Cortex of kidney (tissue), 1 donor: ENCODE measurements at places on chromosomes 3 and 15.

DNA sequence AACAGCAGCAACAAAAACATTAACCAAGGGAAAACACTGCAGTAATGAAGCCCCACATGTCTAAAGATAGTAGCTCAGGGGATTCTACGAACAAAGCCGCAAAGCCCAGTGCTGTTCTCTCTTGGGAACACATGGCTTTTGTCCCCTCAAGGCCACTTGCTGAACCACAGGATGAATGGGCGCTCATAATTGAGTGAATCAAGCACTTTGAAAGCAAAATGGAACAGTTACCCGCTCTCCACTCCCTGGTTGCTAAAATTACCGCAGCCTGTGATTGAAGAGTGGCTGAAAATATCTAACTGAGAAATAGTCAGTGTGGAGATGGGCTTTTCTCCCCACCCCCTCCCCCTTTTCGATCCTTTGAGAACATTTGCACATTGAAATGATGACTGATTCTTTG is 39.6 kb downstream of the RASGRF1 start:
- no peak for DNase-seq

DNA sequence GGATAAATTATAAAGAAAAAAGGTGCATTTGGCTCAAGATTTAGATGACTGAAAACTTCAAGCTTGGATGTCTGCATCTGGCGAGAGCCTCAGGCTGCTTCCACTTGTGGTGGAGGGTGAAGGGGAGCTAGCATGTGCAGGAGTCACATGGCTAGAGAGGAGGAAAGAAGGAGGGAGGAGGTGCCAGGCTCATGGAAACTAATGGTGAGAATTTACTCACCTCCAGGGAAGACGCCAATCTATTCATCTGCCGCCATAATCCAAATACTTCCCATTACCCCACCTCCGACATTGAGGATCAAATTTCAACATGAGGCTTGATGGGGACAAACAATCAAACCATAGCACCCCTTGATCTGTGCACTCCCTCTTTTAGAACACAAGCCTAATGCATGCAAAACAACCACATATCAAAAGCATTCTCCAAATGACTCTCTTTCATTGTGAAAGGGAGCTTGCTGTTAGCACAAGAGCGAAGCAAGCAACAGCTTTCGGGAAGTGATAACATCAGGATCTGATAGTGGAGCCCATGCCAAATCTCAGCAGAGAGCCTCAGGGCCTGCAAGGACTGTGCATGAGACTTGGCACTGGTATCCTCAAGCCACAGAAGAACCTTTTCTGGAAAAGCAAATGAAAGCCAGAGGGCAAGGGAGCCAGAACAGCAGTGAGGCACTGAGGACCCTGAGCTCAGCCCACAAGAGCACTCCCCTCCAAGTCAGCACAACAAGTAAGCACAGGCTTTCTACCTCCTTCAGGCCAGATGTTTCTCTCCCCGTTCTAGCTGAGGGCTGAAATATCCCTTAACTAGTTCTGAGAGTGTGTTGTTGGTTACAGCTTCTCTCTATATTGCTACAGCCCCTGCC is 50.2 kb upstream of the THBS1 start:
- no peak for DNase-seq

GRCh38 chr3:111917300-111917699 is 58.2 kb downstream of the PHLDB2 start:
- DNase-seq = no peak

DNA sequence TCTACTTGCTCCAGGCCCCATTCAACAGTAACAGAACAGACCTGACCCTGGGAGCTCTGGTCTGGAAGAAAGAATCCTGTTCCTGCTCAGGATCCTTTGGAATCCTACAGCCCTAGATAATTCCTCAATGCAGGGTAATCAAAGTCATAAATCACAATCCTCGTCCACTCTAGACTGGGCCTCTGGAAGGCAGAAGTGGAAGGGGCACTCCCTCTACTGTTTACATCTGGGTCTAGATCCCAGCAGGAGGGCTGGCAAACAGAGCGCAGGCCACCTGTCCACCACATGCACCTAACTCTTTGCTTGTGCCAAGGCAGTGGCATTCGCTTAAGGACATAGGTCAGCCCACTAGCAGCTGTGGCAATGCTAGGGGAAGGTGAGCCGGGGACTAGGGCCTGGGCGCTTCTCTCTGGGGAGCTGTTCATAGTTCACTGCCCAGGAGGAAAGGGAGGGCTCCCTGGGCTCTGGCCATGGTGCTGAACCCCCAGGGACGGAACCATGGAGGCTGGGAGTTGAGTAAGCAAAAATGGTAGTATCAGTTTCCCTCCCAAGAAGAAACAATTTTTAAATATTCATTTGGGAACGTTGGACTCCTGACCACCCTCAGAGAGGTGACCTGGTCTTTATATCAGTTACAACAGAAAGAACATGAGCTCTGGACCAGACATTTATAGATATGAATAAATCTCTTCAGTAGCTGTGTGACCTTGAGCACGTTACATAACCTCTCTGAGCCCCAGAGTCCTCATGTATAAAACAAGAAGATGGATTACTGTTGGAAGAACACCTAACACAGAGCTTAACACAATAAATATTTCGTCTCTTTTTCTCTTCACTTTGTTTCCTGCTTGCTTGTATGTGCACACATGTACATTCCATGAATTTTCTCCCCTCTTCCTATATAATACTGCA is 90.2 kb downstream of the NTRK3 start:
- no peak for DNase-seq

GRCh38 chr3:105367406-105368213 is 901 bp downstream of the ALCAM start:
- DNase-seq = no peak

DNA sequence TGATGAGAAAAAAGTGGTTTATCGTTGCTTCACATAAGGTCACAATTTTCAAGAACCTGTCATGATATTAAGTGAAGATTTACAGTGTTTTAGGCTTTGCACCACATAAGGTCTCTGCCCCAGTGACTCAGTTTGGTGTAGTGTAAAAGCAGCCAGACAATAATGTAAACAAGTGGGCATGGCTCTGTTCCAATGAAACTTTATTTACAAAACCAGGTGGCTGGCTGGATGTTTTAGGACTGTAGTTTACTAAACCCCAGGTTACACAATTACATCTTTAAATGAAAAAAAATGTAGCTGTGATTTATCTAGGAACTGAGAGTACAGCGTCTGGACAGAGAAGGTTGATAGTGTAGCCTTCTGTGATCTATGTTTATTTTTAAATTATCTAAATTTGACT is 9.7 kb upstream of the FBXL22 start:
- DNase-seq = no peak

DNA sequence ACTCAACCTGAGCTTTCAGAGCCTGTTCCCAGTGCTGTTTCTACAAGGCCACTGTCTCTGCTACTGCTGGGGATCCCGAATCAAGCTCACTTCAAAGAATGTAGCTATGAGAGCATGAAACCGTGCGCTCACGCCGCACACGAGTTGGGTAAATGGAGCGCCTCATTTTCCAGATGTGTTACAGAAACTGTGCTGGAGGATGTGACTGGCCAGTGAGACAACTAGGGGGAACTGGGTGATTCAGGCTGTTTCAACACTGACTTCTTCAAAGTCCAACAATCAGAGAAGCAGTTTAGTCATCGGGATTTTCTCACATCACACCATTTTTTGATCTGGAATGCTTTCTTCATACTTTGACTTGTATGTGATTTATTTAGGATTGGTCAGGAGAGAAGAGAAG is 3.5 kb downstream of the ZNF710 start:
- DNase-seq = no peak

- DNase-seq = no peak
These were observed 32.9 kb downstream of the SLC4A7 start for GRCh38 chr3:27451251-27451650.

GRCh38 chr3:173199568-173199967 is 58.5 kb upstream of the SPATA16 start:
- DNase-seq = no peak

GRCh38 chr3:139339219-139339906 is 4.5 kb upstream of the MRPS22 start:
- no peak for DNase-seq

DNA sequence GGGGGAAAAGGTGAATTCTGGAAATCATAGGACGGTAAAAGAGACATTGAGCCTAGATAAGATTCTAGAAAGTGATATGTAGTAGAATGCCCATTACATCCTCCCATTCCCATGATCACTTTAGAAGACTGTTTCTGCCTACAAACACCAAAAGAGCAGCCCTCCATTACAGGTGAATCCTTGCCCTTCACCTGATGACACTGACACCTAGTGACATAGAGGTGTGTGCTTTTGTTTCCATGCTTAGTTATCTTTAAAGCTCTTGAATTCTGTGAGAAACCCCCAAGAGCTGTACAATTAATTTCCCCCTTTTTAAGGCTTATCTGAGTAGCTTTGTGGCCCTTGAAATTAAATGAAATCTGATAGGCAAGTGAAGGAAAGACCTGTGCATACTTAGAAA is 8.3 kb upstream of the BBX start:
- DNase-seq = no peak

- no peak for DNase-seq
These were observed 648.7 kb upstream of the CCDC54 start for GRCh38 chr3:106728315-106729098.

GRCh38 chr3:9769426-9770275 is at the start of gene CAMK1:
CAMK1 (minus strand) TSS chr3:9769947; CDS start chr3:9767749, 2,198 bp downstream.
- DNase-seq = no peak

GRCh38 chr15:79184465-79184892 is 93.9 kb upstream of the RASGRF1 start:
- DNase-seq = no peak
